ENCODE measurements at places on chromosomes 2 and 18.

DNA sequence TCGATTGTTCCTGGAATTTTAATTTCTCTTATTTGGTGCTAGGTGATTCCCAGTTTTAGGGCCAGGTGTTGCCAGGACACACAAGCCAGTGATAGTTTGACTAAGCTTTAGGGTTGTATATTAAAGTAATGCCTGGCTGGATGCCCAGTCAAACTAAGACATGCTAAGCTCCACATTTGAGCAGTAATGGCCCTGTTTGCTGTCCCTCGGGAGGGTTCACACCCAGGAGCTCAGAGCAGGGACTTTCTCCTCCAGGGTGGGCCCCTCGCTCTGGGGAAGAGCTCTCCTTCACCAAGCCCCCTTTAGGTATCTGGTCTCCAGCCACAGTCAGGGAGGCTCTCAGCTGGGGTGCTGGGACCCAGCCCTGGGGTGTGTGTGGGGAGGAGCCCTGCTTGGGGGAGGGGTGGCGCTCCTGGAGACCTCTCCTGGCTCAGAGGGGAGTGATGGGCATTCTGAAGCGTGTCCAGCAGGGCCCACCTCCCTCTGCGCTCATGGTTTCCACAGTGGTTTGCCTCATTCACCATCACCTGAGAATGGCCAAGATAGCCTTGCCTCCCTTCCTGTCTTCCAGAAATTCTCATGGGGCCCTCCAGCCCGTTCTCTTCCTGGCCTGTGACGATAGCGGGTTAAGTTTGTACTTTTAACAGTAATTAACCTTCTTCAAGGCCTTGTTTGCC, 31.7 kb downstream of the INPP4A start:
- no peak for DNase-seq

GRCh38 chr2:172811027-172811426, 75.4 kb downstream of the RAPGEF4 start:
- DNase-seq = no peak

- DNase-seq = no peak
Measured at GRCh38 chr2:238387332-238387731, 39.4 kb upstream of the ASB1 start.

GRCh38 chr2:12417786-12418185, 298.9 kb upstream of the TRIB2 start:
- DNase-seq = no peak
